ENCODE measurements at places on chromosomes 3 and 15.

DNA sequence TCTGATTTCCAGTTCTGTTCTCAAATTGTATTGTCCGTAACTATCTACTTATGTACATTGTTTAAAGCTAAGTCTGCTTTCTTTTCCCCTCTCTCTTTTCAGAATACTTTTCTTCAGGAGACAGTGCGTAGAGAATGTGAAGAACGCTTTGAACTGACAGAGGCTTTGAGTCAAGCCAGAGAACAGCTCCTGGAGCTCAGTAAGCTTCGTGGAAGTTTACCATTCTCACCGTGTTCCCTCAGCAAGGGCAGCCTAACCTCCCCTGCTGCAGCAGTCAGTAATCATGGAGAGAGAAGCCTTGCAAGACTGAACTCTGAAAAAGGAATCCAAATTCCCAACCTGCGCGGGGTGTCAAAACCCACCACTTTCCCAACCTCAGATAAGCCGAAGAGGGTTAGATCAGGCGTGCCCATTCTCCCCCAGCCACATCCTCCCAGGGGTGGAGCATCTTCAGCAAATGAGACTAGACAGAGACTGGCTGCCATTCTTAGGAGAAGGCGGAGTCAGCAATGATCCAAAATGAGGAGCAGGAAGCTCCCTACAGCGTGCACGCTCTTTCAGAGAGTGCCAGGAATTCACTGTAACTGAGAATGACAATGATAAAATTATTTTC is 114.6 kb downstream of the CCNL1 start:
- DNase-seq: no peak

GRCh38 chr3:84100861-84101260 is 857.9 kb upstream of the CADM2 start:
- DNase-seq: no peak

DNA sequence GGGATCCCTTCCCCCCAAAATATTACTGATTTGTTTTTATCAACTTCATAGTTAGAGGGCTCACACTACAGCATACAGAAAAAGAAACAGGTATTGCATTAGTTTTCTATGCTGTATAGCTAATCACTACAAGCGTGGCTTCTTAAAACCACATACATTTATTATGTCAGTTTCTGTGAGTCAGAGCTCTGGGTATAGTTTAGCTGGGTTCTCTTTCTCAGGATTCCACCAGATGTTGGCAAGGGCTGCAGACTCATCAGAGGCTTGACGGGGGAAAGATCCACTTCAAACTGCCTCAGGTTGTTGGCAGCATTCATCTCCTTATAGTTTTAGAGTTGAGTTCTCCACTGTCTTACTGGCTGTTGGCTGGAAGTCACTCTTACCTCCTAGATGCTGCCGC is 328.0 kb downstream of the NLGN1 start:
- DNase-seq: no peak

GRCh38 chr15:69388260-69388705 is 25.9 kb upstream of the KIF23 start:
- no peak for DNase-seq

DNA sequence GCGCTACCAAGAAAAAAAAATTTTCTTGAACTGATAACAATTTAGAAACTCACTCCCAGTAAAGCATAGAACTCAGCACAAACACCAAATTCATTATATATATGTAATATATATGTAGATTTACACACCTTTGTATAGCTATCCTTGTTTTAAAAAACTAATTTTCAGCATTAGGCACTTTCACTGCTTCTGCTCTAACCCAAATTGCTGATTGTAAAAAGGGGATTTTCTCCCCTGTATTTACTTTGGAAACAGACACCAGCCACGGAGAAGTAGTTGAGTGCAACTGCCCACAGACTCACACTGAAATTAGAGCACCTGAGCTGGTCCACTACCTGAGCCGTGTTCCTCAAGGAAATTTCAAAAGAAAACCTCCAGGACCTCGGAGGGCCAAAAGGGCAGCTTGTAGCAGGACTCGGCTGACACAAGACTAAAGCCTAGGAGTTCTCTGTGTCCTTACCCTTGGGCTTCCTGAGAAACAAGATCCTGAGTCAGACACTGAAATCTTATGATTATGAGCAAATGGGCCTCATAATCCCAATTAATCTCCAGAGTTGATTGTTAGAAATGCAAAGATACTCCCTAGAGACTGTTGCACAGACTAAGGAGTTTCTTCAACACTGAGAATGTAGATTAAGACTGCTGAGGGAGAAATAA is 106.0 kb downstream of the TNIK start:
- no peak for DNase-seq

DNA sequence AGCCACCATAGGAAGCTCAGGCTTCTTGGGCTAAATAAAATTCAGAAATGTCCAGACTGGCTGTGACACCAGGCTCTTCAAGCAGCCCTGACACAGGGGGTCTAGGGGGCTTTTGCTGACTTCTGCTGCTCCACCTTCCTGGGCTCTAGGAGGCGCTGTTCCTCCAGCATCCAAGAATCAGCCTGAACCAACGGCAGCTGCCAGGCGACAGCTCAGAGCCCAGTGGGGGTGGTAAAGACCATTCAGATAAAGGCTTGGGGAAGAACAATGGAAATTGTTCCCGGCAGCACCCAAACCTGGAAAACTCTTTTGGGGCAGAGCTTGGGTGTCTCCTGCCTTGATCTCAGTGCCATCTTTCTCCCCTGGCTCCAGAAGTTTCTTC is 21.6 kb upstream of the PSTPIP1 start:
- no peak for DNase-seq

DNA sequence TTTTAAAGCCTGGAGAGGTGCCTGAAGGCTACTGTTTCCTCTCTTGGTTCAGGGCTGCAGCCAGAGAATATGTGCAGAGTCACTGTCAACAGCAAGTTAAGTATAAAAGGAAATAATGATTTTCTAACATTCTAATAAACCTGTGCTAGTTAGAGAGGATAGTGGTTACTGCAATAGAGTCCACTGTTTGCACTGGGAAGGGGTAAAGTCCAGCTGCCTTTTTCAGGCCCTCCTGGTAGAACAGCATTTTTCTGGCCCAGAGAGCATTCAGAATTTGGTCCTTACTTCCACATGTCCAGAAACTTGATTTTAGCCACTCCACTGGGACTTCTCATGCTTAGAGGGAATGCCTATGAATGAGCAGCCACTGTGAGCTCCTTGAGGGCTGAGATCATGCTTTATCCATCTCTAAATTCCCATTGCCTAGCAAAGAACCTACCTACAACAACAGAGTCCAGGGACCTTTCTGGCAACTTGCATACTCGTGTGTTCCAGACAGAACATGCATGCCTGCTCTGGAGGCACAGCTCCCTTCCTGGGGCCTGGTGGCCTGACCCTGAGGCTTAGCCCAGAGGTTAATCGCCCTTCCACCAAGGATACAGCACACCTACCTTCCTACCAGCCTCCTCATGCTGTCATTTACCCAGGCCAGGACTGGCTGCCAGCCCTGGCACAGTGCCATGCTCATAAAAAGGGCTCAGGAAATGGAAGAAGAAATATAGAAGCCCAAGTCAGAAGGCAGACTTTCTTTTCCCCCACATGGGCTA is 50.3 kb upstream of the ATP13A3 start:
- DNase-seq: peak; percentile 11

All from NCI-H1436 treated with DMSO at 0.1 percent for 48 hours (cell line).